ENCODE measurements at places on chromosomes 1 and 21. TPM values are rescaled to one million over a fixed set of nuclear protein-coding genes. Genes with fewer than 3 reads are reported as not detected.
A peak's percentile ranks its signal among the peaks of the same experiment; 100 is the strongest.

ZSWIM5 gene
- total RNA-seq, result 10.3 TPM

- DNase-seq, result no peak
These were observed 133.8 kb upstream of the CACNA1E start for GRCh38 chr1:181349512-181349911.

SPRR2E gene
- total RNA-seq, result not detected

DNA sequence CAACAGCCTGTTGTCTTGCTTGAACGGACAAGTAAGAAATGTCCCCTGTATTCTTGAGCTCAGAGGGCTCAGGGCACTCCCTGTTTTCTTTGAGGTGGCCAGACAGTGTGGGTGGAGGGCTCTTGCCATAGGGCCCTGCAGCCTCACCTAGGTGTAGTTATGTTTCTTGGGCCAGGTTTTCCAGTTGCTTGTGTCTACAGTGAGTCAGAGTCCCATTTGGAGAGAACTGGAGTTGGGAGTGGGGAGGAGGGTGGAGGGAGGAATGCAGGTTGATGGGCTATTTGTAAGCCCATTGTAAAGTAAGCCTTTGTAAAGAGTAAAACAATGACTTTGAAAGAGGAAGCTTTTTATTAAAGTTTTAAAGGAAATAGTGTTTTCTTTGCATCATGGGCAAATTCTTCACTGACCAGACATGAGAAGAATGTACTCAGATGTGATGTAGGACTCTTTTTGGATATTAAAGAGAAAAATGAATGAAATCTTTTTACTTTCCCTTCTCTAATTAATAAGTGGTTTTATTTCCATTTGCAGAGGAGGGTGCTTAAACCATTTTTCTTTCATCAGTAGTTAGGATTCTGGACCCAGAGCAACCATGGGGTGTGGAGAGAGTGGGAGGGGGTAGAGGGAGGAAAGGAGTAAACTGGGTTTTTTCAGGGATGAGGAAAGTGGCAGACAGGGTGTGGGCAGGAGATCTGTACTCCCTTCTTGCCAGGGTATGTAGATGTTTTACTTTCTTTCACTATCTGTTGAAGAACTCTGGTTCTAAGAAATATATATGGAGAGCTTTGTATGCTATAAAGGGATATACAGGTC, 45.1 kb upstream of the MACF1 start:
- no peak for DNase-seq

GRCh38 chr1:47438165-47439016, 547 bp downstream of the FOXD2 start:
- no peak for DNase-seq

PLEKHN1 gene
- 0.36 TPM for total RNA-seq

GRCh38 chr1:188590641-188591040, 1761.9 kb downstream of the PLA2G4A start:
- no peak for DNase-seq

DNA sequence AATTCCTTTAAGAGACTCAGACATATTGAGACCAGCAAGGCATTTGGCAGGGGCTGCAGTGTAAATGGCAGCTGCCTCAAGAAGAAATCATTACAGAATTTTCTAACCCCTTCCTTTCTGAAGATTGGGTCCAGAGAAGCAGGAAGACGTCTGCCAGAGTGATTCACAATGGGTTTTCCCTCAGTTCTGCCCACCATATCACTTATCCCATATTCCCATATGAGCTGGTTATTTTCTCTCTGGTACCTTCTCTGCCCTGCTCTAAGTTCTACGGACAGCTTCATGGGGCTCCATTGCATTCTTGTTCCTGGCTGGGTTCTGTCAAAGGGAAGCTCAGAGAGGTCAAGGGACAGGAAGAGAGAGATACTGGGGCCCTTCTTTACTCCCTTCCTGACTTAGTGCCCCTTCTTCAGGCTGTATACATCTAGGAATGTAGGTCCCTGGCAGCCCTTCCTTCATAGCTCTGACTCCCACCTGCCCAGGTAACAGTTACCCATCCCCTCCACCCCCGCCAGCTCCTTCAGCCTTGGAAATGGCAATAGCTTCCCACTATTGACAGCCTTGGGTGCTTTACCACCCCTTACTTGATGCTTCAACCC, 420.6 kb upstream of the DAB1 start:
- no peak for DNase-seq

TRABD2B gene
- total RNA-seq, result 0.60 TPM

PLCH2 gene
- total RNA-seq, result 0.33 TPM

DNA sequence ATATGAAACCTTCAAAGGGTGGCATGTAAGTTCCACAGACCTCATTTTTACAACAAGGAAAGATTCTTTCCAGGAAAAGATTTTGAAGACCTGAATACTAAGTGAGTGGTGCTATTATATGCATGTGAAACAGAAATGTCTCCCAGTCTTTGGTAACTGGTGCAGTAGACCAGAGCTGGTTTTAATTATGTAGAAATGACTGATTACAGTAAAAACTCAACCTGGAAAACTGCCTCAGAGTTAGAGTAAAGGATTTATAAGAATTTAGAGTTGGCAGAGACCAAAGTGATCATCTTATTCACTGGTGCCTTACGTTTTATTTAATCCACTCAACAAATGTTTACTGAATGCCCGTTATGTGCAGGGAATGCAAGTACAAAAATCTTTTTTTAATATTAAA, 30.2 kb upstream of the LRRC8D start:
- DNase-seq, result no peak

PLA2G2D gene
- not detected for total RNA-seq

- no peak for DNase-seq
These were observed 215.3 kb upstream of the NFIA start for GRCh38 chr1:60866917-60867531.

WLS gene
- total RNA-seq, result 114 TPM

SYCP1 gene
- total RNA-seq, result not detected

DNA sequence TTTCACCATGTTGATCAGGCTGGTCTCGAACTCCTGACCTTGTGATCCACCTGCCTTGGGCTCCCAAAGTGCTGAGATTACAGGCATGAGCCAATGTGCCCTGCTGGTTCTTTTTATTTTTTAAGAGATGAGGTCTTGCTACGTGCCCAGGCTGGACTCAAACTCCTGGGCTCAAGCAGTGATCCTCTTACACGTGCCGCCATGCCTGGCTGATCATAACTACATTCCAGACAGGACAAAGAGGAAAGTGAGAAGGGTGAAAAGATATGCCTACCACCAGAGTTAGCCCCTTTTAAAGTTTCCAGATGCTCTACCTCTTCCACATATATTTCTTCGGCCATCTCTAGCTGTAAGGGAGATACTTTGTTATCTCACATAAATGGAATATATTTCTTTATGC, 79.7 kb upstream of the SOX13 start:
- DNase-seq, result no peak

DNA sequence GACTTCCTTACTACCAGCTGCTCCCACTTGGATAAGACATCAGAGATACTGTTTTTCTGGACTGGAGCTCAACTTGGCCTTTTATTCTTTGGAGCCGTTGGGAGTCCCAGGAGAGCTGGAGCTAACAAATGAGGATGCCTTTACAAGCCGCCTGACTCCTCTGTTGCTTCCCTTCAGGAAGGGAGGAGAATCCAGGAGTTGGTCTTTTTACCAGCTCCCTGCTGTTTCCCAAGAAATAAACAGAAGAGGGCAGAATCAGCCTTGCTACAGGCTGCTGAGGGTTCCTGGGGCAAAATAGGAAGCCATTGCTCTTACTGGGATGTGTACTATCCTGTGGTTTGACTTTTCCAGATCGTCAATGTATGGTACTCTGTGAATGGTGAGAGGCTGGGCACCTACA, 1.5 kb downstream of the EIF3I start:
- no peak for DNase-seq

- DNase-seq, result peak; percentile 75
These were observed 82.2 kb upstream of the BMP8A start for GRCh38 chr1:39409055-39409816.

DNA sequence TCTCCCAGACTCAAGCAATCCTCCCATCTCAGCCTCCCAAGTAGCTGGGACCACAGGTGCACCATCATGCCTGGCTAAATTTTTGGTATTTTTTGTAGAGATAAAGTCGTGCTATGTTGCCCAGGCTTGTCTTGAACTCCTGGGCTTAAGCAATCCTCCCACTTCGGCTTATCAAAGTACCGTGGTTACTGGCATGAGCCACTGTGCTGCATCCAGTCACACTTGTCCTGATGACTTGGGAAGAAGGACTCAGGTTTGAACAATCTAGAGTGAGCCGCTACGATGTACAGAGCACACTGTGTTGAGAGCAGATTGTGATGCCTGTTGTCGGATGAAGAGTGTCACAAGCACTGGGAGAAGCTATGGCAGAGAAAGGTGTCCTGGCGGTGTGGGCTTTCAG, 27.2 kb downstream of the RNF187 start:
- no peak for DNase-seq

S100A7A gene
- total RNA-seq, result not detected

DNA sequence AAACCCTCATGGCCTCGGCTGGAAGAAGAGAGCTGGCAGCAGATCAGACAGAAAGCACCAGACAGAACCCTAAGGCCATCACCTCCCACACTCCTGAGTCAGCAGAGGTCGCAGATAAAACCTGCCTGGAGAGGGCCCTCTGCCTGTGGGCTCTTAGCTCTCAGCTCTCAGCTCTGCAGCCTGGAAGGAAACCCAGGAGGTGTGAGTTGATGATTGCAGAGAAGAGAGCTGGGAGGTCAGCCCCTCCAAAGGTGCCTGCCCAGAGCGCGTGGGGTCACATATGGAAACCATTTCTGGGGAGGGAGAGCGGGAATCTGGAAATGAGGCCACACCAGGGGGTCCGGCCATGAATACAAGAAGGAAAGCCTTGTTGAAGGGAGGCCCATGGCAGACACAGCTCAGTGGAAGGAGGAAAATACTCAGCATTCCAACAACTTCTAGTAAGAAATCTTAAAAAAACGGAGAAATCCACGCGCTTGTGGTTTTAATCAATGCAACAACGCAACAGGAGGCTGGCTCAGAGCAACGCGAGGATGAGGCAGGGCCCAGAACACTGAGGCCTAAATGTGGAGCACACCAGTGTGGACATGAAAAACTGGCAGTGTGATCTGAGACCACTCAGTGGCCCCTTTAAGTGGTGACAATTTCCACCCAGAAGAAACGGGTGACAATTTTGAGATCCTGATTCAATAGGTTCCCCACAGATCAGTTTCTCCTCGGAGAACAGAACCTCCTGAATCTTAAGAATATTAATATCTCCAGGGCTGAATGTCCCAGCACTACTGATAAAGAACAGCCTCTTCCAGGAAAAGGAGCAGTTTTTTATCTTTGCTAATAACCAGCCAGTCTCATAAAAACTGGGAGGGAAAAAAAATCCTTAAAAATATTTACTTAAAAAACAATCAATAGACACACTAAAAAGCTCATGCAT, 45.7 kb downstream of the PSMG1 start:
- DNase-seq, result peak; percentile 79

DNA sequence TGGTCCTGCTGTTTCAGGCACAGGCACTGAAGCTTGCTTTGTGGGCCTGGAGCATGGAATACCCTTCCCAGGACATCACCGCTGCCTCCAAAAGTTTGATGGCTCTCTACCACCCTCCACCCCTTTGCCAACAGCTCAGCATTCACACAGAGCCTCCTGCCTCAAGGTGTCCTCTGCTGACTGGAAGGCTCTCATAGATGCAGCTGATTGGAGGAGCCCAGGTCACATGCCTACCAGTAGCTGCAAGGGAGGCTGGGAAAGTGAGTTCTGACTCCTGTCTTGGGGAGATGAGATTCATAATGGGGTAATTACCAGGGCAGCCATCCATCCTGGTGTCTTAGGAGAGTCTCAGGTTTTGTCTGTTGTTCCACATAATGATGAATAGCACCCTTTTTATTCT, 124.8 kb upstream of the GRIK3 start:
- no peak for DNase-seq

- DNase-seq, result no peak
These were observed 272.5 kb upstream of the LRRC7 start for GRCh38 chr1:69295265-69295664.

DNA sequence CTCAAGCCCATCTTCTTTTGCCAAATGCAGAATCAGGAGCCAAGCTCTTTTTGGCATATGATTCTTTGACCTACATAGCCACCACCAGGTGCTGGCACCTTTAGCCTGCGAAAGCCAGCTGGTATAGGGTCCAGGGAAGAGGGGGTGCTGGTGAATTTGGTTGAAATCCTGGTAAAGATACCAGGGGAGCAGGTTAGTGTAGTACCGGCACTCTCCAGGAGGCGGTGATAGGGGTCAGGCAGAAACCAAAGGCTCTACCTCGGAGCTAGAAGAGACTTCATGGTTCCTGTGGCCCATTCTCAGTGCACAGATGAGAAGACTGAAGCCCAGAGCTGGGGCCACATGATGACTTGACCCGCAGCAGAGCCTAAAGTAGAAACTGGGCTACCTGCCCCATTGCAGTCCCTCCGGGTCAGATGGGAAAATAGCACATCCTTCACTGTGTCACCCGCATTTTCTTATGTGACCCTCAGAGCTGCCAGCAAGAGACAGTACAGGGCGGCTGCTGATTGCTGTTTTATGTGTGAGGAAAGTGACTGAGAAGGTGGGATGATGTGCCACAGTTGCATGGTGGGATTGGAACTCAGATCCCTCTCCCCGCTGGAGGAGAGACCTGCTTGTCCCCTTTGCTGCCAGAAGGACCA, 36.0 kb upstream of the IL19 start:
- peak; percentile 44 for DNase-seq

- no peak for DNase-seq
These were observed 175.5 kb upstream of the NCAM2 start for GRCh38 chr21:20822666-20823065.

DNA sequence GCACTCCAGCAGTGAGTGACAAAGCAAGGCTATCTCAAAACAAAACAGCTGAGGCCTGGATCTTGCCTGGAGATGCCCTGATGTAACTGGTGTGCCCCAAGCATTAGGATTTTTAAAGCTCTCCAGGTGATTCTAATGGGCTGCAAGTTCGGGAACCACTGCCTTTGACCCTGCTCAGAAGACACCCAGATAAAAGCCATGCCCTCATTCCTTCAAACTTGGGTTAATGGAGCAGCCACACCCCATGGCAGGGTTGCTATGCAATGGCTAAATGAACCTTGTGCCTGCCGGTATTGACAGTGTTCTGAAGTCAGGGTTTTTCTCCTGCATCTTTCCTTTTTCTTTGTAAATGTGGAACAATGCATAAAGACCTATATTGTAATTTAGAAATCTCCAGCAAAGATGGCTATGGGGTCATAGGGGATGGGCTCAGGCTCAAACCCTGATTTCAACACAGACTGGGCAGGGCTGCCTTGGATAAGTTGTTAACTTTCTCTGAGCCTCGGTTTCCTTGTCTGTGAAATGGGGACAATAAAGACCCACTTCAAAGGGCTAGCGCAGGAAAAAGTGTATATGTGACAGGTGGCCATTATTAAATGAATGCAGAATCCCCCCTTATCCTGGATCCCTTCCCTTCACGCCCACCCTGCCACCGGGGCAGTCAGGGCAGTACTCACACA, 453 bp downstream of the TFF3 start:
- DNase-seq, result no peak

DNA sequence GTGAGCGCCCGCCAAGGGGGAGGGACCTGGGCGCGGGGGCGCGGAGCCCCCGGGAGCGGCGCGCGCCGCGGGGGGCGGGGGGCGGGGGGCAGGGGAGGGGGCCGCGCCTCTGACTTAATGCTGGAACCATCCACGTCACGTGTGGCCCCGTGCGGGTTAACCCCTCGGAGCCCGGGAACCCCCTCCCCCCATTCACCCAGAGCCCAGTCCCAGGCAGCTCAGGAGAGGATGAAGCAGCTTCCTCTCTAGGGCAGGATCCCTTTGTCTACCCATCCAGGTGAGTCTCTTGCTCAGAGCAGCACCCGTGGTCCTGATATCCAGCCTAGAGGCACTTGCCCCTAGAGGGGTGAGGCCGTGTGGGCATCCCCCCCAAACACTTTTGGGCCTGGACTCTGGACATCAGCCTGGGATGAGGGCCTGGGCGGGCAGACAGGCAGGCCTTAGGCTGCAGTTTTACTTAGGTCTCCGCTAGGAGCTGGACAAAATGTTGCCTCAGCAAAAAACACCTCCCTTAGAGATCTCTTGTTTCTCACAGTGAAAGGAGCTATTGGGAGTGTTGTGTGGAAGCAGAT, at the start of gene ALX3:
Gene ALX3 (minus strand): TSS at position 2 of the 572 bp plus-strand sequence. CDS start 60 bp downstream, outside the sequence.
- no peak for DNase-seq
